Activated CD4-positive, alpha-beta T cell treated with anti-CD3 and anti-CD28 coated beads, Interleukin-2, amount 50 U/mL, for 48 hours (primary cell): ENCODE measurements at places on chromosomes 13 and 19.

- no peak for DNase-seq
Observed at GRCh38 chr13:66459634-66460033, 770.5 kb downstream of the PCDH9 start.

GRCh38 chr19:400976-401865, 7.7 kb downstream of the C2CD4C start:
- DNase-seq, result no peak

- no peak for DNase-seq
Observed at GRCh38 chr19:3578390-3578789, 5.6 kb downstream of the HMG20B start.

GRCh38 chr13:76029706-76030105, 393.6 kb downstream of the LMO7 start:
- no peak for DNase-seq

GRCh38 chr19:29530540-29531457, 5.0 kb downstream of the VSTM2B start:
- DNase-seq, result no peak

DNA sequence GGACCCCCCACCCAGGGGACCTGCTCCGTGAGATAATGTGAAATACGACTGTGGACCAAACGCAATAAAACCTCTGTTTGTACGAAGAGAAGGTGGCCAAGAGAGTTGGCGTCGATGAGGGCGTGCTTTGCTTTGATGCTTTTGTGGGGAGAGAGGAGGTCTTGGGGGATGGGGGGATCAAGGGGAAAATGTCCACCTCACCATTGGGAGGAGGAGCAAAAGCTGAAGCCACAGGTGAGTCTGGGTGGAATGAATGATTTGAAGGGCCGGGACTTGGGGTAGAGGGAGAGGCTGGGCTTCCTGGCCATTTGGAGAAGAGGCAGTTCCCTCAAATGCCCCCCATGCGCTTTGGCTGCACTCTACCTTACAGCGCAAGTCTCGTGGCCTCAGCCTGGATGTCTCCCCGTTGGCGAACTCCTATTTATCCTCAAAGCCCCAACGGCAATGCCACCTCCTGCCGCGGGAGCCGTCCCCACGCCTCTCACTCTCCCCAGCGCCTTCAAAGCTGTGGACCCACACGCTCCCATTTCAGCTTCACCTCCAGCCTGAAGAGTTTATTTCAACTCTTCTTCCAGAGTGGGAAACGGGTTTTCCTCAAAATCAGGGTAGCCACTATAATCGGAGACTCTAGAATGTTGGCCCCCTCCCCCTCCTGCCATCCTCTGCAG, 795 bp upstream of the ABCA7 start:
- no peak for DNase-seq

DNA sequence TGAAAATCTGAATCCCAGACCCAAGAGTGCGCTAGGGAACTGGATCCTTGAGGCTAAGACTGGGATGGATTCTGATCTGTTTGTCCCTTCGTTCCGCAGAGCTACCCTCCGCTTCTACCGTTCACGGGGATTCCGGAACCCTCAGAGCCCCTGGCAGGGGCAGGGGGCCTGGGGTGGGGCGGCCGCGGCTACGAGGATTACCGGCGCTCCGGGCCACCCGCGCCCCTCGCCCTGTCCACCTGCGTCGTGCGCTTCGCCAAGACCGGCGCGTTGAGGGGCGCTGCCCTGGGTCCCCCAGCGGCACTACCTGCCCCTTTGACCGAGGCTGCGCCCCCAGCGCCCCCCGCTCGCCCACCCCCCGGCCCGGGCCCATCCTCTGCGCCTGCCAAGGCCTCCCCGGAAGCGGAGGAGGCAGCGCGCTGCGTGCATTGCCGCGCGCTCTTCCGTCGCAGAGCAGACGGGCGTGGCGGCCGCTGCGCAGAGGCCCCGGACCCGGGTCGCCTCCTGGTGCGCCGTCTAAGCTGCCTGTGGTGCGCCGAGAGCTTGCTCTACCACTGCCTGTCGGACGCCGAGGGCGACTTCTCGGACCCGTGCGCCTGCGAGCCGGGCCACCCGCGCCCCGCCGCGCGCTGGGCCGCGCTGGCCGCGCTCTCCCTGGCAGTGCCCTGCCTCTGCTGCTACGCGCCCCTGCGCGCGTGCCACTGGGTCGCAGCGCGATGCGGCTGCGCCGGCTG, 7.1 kb downstream of the SPRED3 start:
- peak; percentile 62 for DNase-seq
